Ureter (tissue), 1 donor: ENCODE measurements at places on chromosomes 1 and 21.

- no peak for DNase-seq
These were observed 32.1 kb upstream of the RWDD3 start for GRCh38 chr1:95201905-95202304.

- DNase-seq: no peak
These were observed 234.7 kb downstream of the TOMM20 start for GRCh38 chr1:234893725-234894630.

- DNase-seq: no peak
These were observed 3.2 kb downstream of the JMJD4 start for GRCh38 chr1:227731696-227732585.

DNA sequence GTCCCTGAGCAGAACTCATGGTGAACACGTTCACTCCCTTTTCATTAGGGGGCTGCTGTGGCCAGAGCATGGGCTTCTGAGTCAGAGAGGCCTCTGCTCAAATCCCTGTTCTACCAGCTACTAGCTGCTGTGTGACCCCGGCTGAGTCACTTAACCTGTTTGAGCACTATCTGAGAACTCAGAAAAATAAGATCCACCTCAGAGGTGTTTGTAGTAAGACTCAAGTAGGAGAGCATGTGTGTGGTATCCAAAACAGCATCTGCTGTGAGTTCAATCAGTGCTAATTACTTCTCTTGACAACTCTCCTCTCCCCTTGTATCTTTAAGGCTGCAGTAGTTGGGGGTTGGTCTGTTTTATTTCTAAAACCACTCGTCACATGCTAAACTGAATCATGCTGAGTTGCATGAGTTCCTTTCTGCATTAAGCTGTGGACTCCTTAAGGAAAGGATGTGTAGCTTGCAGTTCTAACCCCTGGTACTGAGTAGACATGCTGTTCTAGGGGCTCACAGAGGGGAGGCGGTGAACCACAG lies 39.7 kb upstream of the JUN start:
- no peak for DNase-seq

DNA sequence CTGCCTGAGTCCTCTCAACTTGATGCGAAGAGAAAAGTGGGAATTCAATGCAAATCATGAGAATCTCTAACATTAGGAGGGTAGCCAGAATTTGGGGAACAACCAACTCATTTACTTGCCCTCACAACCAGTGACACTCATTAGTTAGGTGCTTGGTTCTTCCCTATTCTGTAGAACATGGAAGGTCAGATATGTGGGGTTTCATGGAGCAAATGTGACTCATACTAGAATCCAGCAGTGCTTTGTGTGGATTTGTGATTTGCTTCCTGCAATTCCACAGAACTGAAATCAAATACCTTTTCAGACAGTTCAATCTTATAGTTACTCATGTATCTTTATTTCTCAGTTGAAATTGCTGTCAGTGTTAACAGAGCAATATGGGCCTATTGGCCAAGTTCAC lies 6.9 kb upstream of the ETV3 start:
- no peak for DNase-seq
